ENCODE measurements at places on chromosomes 5 and 9.

DNA sequence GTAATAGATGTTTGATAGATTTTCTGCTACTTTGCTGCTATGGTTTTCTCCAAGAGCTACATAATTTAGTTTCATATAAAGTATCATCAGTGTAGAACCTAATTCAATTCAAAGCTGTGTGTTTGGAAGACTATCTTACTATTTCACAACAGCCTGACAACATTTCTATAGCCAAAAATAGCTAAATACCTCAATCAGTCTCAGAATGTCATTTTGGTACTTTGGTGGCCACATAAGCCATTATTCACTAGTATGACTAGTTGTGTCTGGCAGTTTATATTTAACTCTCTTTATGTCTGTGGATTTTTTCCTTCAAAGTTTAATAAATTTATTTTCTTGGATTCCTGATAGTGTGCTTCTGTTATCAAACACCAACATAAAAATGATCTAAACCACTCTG lies 35.1 kb upstream of the CCDC152 start:
- DNase-seq = no peak

- DNase-seq = no peak
Observed at GRCh38 chr5:2750026-2750757, 1.3 kb downstream of the IRX2 start.

DNA sequence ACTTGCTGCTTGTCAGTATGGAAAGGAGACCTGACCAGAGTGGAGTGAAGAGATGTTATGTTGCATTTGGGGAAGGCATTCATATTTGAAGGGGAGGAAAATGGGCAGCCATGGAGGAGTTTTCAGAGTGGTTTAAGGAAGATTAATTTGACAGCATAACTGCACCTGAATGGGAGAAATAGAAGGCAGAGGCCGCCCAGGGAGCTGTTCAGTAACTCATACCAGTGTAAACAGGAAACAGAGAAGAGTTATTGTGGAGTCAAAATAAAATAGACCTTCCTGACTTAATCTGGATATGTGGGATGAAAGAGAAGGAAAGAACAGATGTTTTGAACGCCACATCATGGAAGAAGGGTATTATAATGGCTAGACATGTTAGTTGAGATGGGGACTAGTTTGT lies 13.4 kb downstream of the SLC44A1 start:
- DNase-seq = no peak

- no peak for DNase-seq
Observed at GRCh38 chr5:140109759-140110645, 3.9 kb upstream of the PURA start.

GRCh38 chr9:137458194-137459151 lies 661 bp downstream of the NSMF start:
- no peak for DNase-seq

DNA sequence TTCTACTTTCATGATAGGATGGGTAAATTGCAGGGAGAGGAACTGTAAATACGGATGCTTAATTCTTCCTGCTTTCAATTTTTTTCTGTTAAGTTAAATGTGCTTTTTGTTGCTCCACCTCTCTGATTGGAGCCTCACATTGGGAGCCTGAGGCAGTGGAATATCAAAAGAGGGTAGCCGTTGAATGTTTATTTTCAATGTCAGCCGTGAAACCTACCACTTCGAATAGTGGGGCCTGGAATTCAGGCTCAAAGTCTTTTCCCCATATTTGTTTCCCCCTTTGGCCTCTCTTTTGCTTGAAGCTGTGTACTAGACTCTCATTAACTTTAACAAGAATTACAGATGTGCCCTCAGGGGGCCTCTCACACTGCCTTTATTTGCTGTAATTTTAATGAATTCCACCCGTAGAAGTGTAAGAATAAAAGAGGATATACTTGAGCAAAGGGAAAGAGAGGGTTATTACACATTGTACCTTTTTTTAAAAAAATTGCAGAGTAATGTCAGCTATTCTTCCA lies 29.0 kb downstream of the PSAT1 start:
- DNase-seq = no peak

GRCh38 chr9:68819065-68819464 lies 114.0 kb downstream of the PIP5K1B start:
- DNase-seq = no peak

DNA sequence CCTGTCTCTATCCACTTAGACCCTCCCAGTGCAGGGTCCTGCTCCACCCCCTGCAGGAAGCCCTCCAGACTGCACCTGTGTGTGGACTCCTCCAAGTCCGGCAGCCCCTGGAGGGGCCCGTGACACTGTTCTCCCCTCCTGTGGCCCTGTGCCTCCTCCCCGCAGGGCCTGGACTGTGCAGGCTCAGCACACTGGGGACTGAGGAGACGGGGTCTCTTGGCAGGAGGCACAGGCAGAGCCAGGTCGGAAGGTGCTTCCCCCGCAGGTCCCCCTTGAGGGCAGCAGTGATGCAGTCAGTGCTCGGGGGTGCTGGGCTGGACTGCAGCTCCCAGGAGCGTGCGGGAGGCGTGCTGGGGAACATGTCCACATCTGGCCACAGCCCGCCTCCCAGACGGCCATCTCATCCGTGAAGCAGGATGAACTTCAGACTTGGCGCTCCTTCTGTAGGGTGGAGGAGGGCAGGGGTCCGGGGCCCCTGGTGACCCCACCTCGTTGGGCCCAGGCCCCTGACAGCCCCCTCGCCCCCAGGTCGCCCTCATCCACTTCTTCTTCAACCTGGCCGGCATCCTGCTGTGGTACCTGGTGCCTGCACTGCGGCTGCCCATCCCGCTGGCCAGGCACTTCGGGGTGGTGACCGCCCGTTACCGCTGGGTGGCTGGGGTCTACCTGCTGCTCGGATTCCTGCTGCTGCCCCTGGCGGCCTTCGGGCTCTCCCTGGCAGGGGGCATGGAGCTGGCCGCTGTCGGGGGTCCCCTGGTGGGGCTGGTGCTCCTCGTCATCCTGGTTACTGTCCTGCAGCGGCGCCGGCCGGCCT lies 4.9 kb downstream of the SLC34A3 start:
- DNase-seq = no peak

- no peak for DNase-seq
Observed at GRCh38 chr9:111936391-111936790, 39.8 kb downstream of the UGCG start.

GRCh38 chr5:78893940-78894677 lies 91.0 kb downstream of the ARSB start:
- DNase-seq = no peak

DNA sequence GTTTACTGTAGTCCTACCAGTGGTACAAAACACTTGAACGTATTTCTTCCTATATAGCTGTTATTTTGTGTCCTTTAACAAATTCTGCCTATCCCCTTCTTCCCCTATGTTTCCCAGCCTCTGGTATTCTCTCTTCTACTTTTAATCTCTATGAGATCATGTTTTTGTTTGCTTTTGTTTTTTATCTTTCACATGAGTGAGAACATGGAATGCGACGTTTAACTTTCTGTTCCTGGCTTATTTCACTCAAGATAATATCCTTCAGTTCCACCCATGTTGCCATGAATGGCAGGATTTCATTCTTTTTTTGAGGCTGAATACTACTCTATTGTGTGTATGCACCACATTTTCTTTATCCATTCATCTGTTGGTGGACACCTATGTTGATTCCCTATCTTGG lies 634.4 kb upstream of the WWC1 start:
- DNase-seq = no peak

GRCh38 chr9:18768951-18769622 lies 263.9 kb downstream of the SAXO1 start:
- DNase-seq = no peak

DNA sequence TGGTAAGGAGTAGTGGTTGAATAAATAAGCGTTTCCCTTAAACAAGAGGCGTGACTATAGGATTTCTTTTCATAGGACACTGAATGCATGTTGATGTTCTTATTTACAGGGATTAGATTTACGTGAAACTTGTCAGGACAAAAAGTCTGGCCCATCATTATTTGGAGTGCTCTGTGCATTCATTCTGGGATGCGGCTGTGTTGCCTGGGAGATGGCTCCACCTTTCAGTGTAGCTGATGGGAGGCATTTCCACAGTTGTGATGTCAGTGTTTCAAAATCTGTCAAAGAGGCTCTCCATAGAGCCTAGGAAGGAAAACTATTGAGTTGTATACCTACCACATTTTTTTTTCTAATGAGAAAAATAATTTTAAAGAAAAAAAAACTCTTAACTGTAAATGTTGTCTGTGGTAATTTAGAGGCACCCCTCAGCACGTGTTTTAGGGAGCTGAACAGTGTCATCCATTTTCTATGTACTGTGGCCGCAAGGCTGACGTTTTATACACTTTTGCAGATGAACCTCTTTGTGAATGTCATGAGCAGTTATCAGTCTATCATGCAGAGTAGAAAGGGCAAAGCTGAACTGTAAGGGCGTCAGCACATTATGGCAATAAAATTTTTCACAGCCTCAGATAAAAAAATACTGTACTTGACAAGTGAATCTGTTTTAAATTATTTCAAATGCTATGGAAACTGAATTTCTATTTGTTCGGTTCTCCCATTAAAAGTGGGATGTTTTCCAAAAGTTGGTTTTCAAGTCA lies 202.7 kb downstream of the PBX3 start:
- no peak for DNase-seq

DNA sequence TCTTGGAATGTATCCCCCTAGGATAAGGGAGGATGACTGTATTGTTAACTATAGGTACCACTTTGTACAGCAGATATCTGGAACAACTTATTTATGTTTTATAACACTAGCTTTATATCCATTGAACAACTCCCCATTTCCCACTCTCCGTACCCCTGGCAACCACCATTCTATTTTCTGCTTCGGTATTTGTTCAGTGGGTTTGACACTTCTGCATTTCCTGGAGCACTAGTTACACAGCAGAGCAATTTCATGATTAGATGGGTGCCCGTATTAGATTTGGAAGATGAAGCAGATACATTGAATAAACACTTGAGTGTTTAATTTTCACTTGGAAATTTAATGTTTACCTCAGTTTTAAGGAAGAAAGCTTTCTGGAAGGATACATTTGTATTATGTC lies 67.4 kb downstream of the SLC46A2 start:
- no peak for DNase-seq

GRCh38 chr9:122158202-122158601 lies 1.4 kb downstream of the NDUFA8 start:
- DNase-seq = no peak

GRCh38 chr5:171978016-171978415 lies 28.4 kb downstream of the FBXW11 start:
- no peak for DNase-seq

DNA sequence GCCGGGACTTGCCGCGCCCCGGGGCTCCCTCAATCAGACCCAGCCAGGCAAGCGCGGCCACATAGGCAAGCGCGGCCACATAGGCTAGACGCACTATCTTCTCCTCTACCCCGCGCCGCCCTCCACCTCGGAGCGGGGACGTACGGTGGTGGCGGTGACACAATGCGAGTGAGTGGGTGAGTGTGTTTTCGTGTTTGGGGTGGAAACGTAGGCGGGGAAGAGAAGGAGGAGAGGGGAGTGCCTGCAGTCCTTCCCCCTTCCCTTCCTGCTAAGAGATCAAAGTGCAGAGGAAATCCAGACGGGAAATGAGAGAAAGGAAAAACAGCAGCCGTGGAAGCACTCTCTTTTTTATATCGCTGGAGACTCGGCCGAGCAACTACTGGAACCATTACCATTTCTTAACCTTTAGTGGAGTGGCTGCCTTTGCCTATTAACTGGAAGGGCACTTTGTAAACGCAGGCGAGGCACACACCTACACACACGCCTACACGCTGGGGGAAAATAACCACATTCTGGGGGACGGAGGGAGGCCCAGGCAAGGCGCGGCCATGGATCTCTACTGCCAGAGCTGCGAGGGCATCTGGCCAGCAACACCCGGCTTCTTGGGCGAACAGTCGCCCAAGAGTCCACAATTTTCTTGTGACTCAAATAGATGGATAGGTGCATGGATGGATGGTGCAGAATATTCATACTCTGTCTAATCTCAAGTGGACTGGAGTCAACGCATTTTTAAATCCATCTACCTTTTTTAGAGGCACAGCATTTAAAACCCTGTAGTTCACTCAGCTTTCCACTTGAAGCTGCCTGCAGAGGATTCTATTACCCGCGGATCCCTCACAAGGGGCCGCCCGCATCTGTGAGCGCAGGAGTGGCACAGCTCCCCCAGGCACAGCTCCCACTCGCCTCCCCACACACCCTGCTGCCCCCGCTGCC lies 2.1 kb downstream of the EDIL3 start:
- no peak for DNase-seq

DNA sequence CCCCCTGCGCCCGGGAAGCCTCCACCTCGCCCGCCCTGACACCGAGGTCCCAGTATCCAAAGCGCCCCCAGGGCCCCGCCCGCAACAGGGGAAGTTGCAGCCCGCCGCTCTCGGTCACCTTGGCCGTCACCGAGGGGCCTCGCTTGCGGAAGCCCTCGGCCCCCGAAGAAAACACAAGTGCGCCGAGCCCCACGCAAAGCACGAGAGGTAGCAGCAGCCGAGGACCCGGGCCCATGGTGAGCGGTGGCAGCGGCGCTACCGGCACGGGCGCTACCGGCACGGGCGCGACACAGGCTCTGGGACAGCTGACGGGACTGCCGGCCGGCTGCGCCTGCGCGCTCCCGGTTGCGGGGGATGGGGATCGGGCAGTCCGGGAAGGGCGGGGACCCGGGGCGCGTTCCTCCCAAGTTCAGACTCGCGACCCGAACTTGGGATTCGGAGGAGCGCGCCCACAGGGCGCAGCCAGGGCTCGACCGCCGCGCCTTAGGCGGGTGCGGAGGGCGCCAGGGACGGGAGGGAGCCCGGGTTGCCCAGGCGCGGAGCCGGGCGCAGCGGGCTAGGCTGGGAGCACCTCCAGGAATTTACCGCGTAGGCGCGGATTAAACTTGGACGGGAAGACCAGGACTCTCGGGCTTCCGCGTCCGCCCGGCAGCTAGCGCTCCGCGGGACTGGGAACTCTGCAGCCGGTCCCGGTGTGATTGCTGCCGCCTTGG lies at the start of gene PPIC:
PPIC (minus strand) TSS at position 335 of the 713 bp plus-strand sequence; CDS start at position 235, 100 bp downstream.
- DNase-seq = no peak

- no peak for DNase-seq
Observed at GRCh38 chr5:76794871-76795270, 24.0 kb upstream of the F2RL1 start.

DNA sequence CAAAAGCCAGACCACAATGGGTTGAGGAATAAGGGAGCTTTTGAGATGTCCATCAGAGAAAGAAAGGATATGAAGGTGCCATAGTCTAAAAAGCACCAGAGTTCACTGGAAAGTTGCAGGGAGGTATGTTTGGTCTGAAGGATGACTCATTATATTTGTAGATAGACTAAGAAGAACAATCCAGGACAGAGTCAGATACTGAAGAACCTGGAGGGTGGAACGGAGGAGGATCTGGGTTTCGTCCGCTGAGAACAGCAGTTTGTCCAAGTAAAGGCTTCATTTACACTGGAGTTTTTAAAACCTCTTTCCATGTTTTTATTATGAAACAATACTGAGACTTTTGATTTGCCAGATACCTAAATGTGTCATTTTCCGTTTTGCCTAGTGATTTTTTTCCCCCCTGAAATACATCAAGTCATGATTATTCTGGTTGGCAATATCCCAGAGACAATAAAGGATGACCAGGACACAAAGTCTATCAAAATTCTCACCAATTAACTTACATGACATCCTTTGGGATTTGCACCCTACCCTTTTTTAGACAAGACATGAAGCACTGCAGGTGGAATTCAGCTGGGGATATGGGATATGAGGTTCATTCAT lies 219.9 kb downstream of the MLLT3 start:
- DNase-seq = no peak

- no peak for DNase-seq
Observed at GRCh38 chr9:21549251-21549765, 67.2 kb upstream of the IFNE start.
